A549 treated with CORT108297 at 1 μM for 4 hours (cell line): ENCODE measurements at places on chromosomes 2 and 18. TPM values are rescaled to one million over a fixed set of nuclear protein-coding genes. Genes with fewer than 3 reads are reported as not detected.

The IL36RN gene
- total RNA-seq: 0.05 to 0.25 TPM (median 0.14 TPM) in 4 of 5 replicates, not detected in the other

The CYB5A gene
- 118 to 134 TPM (median 124 TPM) in 5 replicates for total RNA-seq

The ADCYAP1 gene
- not detected in 5 replicates for total RNA-seq

The NFU1 gene
- 44.6 to 50.5 TPM (median 46.2 TPM) in 5 replicates for total RNA-seq

The RIOK3 gene
- 27.9 to 42.9 TPM (median 32.4 TPM) in 5 replicates for total RNA-seq

The MAP2 gene
- 0.36 to 0.82 TPM (median 0.47 TPM) in 5 replicates for total RNA-seq

The SP9 gene
- 2.0 to 3.2 TPM (median 2.8 TPM) in 5 replicates for total RNA-seq

The TRAK2 gene
- 10.5 to 15.3 TPM (median 13.1 TPM) in 5 replicates for total RNA-seq

The DCDC2C gene
- total RNA-seq: 0.22 to 0.55 TPM (median 0.52 TPM) in 5 replicates

The NMUR1 gene
- 0.03 TPM in 1 of 5 replicates, not detected in the others for total RNA-seq

The PCARE gene
- total RNA-seq: not detected in 5 replicates
